Activated CD8-positive, alpha-beta memory T cell treated with anti-CD3 and anti-CD28 coated beads, Interleukin-2, amount 10 ng/mL, durations not matched to agents 7 days and 5 days (primary cell): ENCODE measurements at places on chromosomes 6 and 20. TPM values are rescaled to one million over a fixed set of nuclear protein-coding genes. Genes with fewer than 3 reads are reported as not detected.
A peak's percentile ranks its signal among the peaks of the same experiment; 100 is the strongest.

TP53TG5 gene
- total RNA-seq: not detected

GJE1 gene
- not detected for total RNA-seq

XKR7 gene
- total RNA-seq: not detected

MATN4 gene
- total RNA-seq: 2.2 TPM

DNA sequence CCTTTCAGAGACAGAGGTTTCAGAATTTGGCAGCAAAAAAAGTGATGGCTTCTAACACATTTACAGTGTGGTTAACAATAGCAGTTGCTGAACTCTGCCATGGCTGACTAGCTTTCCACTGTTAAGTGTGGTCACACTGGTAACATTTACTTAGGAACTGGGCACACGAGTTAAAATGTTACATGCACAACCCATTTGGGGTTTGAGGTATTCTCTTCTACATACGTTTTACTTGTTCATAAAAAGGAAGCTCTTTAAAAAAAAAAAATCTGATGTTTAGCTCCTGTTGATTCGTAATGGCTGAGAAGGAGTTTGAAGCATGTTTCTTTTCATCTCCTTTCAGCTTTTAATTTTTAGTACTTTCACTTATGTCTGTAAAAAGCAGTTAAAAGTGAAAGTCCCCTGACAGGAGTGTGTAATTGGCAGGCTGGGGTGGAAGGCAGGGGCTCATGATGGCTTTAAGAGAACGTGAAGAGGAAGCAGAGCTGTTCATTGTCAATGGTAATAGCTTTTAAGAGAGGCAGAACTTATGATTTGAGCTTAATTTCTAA is 245.9 kb downstream of the FARS2 start:
- H3K36me3 ChIP-seq: no peaks in the 10 kb centered on the region
- no peaks in the 10 kb centered on the region for H3K27me3 ChIP-seq
- H3K27ac ChIP-seq: no peak overlapping the region
- H3K4me3 ChIP-seq: no peak overlapping the region
- H3K4me1 ChIP-seq: peaks cover 12% of the 10 kb centered on the region

DNA sequence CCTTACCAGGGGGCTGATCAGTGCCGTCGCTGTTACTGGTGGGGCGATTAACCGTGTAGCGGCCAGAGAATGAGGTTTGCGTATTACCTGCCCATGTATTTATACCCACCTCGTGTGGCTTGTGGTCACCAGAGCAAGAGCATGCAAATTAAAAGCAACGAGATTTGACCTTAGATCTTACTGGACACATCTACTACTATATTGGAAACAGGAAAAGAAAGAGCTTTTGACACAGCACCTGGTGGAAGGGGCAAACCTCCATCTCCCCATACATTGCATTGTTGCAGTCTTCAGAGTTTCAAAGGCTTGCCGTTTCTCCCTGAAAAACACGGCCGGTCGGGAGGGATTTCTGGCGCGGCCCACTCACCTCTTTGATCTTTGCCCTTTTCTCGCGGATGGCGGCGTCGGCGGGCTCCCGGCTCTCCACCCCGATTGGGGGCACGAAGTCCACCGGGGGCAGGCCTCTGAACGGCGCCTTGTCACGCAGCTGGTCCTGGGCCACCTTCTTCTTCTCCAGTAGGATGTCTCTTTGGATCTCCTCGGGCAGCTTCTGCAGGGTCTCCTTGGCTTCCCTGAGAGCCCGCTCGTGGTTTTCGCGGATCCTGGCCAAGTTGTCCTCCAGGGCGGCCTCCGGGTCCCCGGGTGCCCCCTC is 1.3 kb downstream of the MAN1A1 start:
- peak overlapping the region; percentile 91 for H3K4me3 ChIP-seq
- no peaks in the 10 kb centered on the region for H3K27me3 ChIP-seq
- H3K27ac ChIP-seq: peak overlapping the region; percentile 86
- DNase-seq: peak; percentile 63

DNA sequence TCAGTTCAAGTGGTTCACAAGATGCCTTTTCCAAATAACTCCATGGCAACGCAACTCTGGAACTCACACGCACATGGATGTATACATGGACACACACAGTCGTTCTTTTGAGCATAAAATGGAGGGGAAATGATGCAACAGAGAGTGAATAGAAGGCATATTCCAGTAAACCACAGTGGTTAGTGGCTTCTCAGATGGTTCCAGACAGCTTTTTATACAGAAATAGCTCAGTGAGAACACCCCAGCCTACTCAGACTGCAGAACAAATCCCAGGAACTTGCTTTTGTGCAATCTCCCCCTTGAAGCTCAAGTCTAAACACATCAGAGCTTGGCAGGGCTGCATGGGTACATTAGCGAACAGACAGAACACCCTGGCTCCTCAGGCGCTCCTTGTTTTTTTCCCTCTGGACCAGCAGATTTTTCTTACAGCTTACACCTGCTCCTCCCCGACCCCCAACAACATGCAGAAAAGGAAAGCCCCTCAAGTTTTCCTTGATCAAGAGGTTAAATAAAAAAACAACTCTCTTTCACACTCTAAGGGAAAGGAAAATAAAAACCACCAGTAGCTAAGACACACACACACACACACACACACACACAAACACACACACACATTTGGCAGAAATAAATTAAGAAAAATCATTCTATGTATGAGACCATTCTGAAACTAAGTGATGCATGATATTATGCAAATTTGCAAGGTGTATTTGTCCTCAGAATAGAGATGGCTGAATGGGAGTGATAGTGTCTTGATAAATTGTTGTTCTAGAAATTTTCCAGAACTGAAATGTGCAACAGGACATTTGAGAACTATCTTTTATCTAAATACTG is 51.2 kb upstream of the RANBP9 start:
- peak overlapping the region; percentile 72 for H3K4me3 ChIP-seq
- H3K27me3 ChIP-seq: no peaks in the 10 kb centered on the region
- H3K27ac ChIP-seq: peak overlapping the region; percentile 92
- peaks cover 50% of the 10 kb centered on the region for H3K4me1 ChIP-seq
- H3K36me3 ChIP-seq: peaks cover 6% of the 10 kb centered on the region

DNA sequence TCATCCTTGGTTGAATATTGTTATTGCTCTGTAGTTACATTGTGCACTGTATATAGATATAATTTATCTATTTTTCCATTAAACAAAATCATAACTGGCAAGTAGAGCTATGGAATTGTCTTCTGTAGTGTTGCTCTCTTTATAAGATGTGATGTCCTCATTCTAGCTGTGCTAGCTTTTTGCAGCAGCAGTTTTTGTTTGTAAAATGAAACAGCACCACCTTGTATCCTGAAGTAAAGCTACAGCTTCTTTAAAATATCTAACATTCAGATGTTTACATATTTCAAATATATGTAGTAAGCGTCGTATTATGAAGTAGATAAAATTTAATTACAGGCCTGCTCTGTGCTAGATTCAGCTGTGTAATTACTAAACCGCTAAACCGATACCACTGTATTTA is 328.8 kb upstream of the MANEA start:
- no peaks in the 10 kb centered on the region for H3K27me3 ChIP-seq
- DNase-seq: no peak
- no peaks in the 10 kb centered on the region for H3K4me1 ChIP-seq
- H3K36me3 ChIP-seq: no peaks in the 10 kb centered on the region
- no peak overlapping the region for H3K27ac ChIP-seq

DNA sequence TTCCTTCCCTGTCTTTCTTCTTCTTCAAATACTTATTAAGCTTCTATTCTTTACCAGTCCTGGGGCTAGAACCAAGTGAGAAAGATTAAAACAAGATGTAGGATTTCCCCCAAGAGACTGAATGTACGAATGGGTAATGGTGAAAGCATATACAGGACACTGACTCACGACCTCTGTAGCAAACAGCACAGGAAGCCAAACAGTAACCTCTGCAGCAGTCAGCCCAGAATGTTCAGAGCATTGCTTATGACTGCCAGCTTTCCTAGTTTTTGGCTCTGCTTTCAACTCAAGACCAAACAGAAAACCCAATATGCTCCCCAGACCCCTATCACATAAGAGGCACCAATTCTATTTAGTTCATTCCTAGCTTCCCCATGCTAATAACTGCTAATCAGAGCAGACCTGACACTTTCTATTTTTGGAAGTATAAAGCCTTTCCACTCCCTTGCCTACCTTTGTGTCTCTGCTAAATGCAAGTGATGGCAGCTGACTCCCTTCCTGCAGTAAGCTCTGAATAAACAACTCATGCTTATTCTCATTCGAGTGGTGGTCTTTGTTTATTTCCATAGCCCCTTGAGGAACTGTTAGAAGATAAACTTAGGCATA is 690.6 kb downstream of the EPM2A start:
- H3K4me3 ChIP-seq: no peak overlapping the region
- H3K4me1 ChIP-seq: peaks cover 5% of the 10 kb centered on the region
- DNase-seq: no peak

GRCh38 chr6:150293423-150294173 is 75.2 kb upstream of the IYD start:
- H3K27ac ChIP-seq: no peak overlapping the region
- H3K27me3 ChIP-seq: peaks cover 14% of the 10 kb centered on the region
- no peak overlapping the region for H3K4me3 ChIP-seq
- H3K4me1 ChIP-seq: no peaks in the 10 kb centered on the region
- peaks cover 3% of the 10 kb centered on the region for H3K36me3 ChIP-seq

- no peak for DNase-seq
- H3K4me1 ChIP-seq: no peaks in the 10 kb centered on the region
- no peaks in the 10 kb centered on the region for H3K36me3 ChIP-seq
- no peak overlapping the region for H3K4me3 ChIP-seq
These were observed 61.7 kb upstream of the KIF13A start for GRCh38 chr6:18048953-18049630.

DNA sequence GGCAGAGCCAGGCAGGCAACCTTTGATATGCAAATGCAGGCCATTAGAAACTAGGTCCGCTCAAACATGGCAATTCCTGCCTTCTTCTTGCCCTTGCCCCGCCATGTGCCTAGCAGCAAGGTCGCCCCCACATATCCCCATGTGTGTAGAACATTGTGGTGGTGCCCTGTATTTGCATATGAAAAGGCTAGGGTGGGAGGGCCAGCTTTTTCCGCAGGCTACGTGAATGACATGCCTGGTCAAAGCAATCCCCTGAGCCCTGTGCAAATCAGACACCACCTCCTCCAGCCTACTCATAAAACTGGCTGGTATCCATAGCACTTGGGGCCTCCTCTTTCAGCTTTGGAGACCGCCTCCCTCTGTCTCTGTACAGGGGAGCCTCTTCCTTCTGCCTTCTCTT is 31.6 kb downstream of the GSTA2 start:
- peaks cover 4% of the 10 kb centered on the region for H3K27me3 ChIP-seq
- no peak for DNase-seq
- no peaks in the 10 kb centered on the region for H3K36me3 ChIP-seq

DNA sequence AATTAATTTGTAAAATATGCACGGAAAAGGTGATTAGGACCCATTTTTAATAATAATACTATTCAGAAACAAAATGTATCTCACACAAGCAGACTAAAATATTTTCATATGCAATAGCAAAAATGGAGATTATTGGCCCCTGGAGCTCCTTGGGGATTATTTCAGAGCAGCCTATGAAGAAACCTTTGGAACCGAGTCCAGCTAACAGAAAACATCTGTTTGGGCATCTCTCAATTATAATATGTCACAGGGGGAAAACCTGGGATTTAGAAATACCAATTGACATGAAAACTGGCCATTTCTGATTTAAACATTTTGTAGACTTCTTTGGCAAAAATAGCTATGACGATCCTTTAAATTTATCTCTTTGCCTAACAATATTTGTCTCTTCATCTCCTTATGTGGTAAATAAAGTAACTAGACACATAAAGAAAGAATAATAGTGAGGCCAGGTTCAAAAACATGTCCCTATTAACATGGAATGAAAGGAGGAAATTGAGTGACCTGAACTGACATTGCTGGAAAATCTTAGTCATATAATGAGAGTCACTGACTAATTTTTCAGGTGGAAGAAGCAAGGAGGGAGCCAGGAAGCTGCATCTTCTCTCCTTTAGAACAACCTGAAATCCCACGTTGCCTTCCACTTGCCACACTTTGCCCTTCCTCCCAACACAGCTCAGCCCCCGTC is 199.0 kb downstream of the SOD2 start:
- no peak overlapping the region for H3K4me3 ChIP-seq
- no peaks in the 10 kb centered on the region for H3K36me3 ChIP-seq
- H3K4me1 ChIP-seq: no peaks in the 10 kb centered on the region
- no peak overlapping the region for H3K27ac ChIP-seq
- no peak for DNase-seq
- H3K27me3 ChIP-seq: peaks cover 7% of the 10 kb centered on the region

DNA sequence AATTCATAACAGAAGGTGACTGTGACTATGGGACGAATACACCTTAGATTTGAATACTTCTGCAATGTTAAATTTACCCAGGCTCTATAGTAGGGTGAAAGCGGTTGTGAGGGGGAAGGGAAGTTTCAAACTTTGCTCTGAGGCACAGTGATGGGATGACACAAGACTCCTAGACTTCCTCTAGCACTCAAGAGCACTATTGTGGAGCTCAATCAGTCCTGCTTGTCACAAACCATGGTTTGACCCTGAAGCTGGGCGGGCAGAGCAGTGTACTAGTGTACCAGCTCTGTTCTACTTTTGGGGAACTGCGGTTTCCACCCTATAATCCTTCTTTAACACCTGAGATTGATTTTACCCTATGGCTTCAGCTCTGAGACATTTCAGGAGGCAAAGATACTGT is 17.1 kb downstream of the TRIM27 start:
- H3K4me3 ChIP-seq: no peak overlapping the region
- H3K36me3 ChIP-seq: peaks cover 76% of the 10 kb centered on the region
- H3K27me3 ChIP-seq: no peaks in the 10 kb centered on the region
- peaks cover 3% of the 10 kb centered on the region for H3K4me1 ChIP-seq

DNA sequence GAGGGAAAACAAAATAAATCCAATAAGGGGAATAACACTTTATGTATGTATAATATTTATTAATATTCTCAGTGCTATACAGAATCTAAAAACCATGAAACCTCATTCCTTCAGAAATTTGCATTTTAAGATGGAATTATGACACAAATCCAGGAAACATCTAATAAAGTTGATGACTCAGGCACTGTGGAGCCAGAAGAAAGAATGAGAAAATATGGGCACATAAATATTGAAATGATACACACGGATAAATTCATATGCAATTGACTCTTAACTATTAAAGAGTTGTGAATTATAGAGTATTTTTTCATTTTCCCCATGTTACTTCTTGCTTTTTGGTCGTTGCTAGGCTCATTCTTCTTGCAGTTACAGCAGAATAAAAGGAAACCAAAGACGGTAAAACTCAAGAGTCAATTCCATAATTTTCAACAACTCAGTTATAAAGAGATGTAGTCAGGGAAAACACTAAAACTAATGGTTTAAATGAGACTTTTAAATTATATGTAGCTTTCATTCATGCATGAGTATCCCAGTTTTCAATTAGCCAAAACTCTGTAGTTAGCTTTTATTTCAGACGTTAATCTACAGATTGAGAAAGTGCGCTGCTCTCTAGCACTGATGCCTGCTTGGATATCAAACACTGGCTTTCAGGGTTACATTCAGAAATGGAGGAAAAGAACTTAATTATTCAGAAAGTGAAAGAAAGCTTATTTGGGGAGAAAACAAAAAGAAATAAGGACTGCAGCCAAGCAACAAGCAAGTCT is 95.4 kb downstream of the ADGRB3 start:
- H3K4me1 ChIP-seq: no peaks in the 10 kb centered on the region
- H3K4me3 ChIP-seq: no peak overlapping the region
- no peaks in the 10 kb centered on the region for H3K36me3 ChIP-seq
- H3K27ac ChIP-seq: no peak overlapping the region
- no peak for DNase-seq
- H3K27me3 ChIP-seq: no peaks in the 10 kb centered on the region
